ENCODE measurements at places on chromosomes 5 and 9.
A peak's percentile ranks its signal among the peaks of the same experiment; 100 is the strongest.

GRCh38 chr9:128323212-128323730 lies 632 bp downstream of the COQ4 start:
- DNase-seq, result no peak

GRCh38 chr9:9855177-9856078 lies 757.4 kb downstream of the PTPRD start:
- DNase-seq, result no peak

- DNase-seq, result no peak
Observed at GRCh38 chr5:1240496-1241260, 15.5 kb downstream of the SLC6A18 start.

- DNase-seq, result no peak
Observed at GRCh38 chr9:128637656-128638055, 19.0 kb downstream of the DYNC2I2 start.

DNA sequence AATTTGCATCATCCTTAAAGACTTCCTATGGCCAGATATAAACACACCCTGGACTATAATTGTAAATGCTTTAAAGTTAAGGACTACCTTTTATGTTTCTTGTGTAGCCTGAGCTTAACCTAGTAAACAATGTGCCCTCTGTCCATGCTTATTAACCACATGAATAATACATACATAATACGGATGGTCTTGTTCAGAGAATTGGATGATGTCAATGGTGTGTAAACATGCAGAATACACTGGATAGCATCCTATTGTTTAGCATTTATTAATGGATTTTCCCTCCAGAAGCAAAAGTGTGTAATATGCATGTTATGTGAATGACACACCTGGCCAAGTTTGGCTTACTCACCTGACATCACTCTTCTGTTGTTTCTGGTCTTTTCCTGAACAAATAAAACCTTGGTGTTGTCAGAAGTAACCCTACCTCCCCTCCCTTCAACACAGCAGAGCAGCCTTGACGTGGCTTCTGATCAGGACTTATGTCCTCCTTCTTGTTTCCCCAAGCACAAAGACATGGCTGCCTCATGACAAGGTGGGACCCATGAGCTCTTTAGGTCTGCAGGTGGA lies 517.9 kb downstream of the MTRR start:
- no peak for DNase-seq

- no peak for DNase-seq
Observed at GRCh38 chr5:1751864-1752822, 47.5 kb downstream of the MRPL36 start.

- DNase-seq, result no peak
Observed at GRCh38 chr9:83155733-83156132, 92.8 kb upstream of the RASEF start.

DNA sequence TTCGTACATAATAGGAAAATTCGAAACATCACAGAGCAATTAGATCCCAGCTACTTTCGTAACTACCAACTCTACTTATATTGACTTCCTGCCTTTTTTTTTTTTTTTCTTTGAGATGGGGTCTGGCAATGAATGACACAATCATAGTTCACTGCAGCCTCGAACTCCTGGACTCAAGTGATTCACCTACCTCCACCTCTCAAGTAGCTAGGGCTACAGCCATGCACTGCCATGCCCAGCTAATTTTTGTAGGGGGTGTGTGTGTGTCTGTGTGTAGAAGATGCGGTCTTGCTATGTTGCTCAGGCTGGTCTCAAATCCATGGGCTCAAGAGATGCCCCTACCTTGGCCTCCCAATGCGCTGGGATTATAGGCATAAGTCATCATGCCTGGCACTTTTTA lies 5.8 kb upstream of the PAIP2 start:
- no peak for DNase-seq

DNA sequence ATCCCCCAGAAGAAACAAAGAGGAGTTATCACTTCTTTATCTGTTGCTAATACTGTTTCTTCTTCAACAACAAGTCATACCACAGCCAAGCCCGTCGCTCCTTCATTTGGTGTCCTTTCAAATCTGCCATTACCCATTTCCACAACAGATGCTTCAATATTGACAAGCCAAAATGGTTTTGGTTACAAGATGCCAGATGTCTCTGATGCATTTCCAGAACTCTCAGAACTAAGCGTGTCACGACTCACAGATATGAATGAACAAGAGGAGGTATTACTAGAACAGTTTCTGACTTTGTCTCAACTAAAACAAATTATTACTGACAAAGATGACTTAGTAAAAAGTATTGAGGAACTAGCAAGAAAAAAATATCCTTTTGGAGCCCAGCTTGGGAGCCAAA lies 16.0 kb upstream of the HAND1 start:
- DNase-seq, result no peak

GRCh38 chr9:106333481-106333880 lies 529.5 kb upstream of the ZNF462 start:
- peak; percentile 61 for DNase-seq

DNA sequence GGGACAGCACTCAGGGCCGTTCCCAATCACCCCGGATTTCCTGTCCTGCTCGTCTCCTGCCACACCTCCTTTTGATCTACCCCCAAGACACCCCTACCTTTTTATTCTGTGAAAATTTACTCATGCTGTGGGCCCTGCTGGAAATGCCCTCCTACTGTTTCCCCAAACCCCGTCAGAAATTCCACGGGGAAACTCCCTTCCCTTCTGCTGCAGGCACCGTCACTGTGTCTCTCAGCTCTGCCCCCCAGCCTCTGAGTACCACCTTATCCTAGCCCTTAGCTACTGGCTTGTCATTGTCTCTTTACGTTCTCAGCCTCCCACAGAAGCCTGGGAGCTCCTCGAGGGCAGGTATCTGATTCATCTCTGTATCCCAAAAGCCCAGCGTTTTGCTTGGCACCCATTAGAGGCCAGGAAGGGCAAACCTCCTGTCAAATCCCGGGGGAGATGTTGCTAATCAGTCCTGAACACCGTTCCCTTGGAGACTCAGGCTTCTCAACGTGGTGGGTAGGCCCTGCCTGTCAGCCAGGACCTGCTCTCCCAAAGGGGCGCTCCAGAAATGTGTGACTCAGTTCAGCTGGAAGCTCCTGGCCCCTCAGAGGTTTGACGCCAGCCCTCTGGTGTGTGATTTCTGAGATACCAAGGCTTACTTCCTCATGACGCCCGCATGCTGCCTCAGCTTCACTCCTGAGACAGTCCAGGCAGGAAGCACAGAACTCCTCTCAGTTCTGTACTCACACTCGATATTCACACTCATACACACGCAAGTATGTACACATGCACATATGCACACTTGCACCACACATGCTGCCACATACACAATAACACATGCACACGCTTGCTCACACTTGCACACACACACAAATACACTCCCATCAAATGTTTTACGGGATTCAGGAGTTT lies 50.7 kb upstream of the GRHPR start:
- no peak for DNase-seq

DNA sequence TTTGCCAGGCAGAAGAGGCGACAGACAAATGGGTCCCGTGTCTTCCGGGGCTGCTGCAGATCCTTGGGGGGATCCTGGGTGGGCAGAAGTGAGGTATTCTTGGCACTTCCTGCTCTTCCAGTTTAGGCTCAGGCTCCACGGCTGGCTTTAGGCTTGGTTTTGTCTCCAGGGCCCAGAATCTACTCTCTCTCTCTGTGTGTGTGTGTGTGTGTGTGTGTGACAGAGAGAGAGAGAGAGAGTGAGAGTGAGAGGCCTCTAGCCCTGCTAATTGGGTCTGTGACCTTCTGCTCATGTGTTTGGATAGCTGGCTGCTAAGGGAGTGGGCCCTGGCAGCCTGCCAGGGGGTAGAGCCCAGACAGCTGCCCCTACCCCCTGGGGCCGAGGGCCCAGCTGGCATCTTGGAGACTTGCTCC lies 39.3 kb downstream of the CRB2 start:
- DNase-seq, result peak; percentile 82

DNA sequence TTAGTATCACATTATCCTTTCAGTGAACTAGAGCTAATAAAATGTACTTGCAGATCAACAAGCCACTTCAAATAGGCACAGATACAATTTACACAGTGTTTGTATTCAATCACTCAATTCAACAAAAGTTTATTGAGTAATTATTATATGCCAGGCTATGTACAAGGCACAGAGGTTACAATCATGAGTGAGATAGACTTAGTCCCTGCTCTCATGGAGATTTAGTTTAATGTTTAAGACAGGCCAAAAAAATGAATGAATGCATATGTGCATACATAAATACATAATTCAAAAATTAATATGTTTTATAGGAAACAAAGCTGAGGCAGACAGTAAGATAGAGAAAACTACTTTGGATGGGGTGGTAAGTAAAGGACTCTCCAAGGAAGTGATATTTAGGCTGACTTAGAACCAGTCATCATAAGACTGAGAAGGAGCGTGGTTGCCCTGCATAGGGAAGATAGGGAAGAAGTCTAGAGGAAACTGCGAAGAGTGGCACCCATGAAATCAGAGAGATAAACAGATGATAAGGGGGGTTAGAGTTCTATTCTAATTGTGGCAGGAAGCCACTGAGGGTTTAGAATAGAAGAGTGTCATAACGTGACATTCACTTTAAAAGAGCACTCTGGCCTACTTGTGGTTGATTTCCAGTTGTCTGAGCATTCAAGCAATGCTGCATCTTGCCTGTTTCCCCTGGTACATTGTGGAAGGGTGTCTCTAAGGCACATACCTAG lies 49.7 kb upstream of the GRAMD2B start:
- no peak for DNase-seq

DNA sequence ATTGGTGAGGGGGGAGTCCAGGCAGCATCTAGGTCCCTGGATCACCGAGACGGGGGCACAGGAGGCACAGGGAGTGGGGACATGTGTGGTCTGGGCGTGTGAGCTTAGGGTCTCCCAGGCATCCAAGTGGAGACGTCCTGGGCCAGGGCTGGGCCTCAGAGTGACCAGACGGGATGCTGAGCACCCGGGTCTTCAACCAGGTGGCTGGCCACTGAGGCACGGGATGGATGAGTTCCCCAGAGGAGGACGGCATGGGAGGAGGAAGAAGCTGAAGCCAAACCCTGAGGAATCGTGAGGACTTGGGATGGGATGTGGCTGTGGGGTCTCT lies 88.0 kb downstream of the LMX1B start:
- DNase-seq, result no peak

DNA sequence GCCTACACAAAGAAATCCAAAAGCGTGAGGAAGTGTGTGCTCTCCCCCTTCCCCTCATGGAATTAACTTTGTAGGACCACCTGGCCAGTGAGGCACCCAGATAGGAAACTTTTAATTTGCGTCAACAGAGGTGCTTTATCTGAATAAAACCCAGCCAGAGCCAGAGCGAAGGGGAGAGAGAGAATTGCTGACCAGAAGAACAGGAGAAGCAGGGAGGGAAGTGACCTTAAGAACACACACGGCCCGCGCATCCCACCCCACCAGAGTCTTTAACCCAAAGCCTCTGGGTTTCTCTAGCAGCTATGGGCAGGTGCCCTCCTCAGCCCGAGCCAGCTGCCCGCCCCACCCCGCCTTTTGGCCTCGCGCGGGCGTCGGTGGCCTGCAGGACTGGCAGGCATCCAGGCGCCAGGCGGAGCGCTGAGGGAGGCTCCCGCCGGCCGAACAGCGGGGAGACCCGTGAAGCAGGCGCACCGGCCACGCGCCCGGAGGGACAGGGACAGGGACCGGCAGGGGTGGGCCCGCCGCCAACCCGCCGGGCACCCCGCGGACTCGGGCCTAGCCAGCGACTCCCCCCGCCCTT lies 580 bp downstream of the ERAP1 start:
- DNase-seq, result no peak

GRCh38 chr9:121699571-121700164 lies 48.2 kb downstream of the DAB2IP start:
- no peak for DNase-seq

DNA sequence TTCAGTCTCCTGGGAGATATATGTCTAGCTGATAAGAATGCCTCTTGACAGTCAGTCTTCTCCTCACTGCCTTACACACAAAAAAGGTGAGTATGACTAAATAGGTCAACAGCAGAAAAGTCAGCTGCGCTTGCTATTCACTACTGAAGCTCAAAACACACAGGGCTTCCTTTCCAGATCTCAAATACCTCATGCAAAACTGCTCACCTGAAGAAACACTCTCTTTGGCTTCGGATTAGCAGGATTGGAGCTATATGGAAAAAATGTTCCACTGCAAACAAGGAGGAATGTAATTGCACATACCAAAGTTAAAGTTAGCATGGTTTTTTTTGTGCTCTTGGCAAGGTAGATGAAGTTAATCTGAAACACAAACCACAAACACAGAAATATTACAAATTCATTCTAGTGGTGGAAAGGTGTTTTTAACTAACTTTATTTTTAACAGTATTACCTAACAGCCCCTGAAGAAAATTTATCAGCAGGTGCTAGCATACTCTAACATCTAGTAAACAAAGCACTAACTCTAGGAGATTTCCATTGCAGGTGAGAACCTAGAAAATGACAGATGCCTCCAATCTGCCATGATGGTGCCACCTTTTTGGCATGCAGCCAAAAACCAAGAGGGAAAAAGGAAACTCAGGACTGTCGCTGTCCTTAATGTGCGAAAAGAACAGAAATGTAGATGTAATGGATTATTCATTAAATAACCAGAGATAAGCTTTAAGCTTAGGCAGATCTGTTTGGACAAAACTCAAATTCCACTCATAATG lies 31.8 kb downstream of the ERMP1 start:
- no peak for DNase-seq

GRCh38 chr5:61600945-61601511 lies 269.0 kb downstream of the ZSWIM6 start:
- no peak for DNase-seq

- no peak for DNase-seq
Observed at GRCh38 chr5:43215073-43215631, 23.1 kb downstream of the NIM1K start.

- no peak for DNase-seq
Observed at GRCh38 chr5:146620031-146620668, 104.2 kb upstream of the GPR151 start.

DNA sequence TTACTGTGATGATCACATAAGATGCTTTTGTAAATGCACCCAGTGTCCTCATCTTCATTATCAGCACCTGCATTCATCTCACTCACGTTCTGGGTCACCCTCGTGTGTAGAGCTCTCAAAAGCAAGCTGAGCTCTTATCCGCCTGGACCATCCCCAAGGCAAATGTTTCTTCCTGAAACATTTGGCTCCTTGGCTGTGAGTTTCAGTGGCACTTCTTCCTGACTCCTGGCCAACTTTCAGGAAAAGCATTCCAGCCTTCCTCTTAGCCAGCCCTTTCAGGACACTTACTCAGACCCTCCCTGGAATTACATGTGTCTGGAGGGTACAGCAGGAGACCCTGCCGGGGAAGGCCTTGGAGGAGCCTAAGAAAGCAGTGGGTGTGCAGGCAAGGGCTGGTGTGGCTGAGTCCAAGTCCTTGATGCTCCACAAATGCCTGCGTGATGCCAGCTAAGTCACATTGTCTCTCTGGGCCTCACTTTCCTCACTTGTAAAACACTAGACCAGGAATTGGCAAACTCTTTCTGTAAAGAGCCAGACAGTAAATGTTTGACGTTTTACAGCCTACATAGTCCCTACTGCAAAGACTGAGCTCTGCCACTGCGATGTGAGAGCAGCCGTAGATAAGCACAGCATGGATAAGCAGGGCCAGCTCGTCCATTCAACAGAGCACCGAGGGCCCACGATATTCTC lies 72.1 kb downstream of the PDE6A start:
- DNase-seq, result no peak

GRCh38 chr5:1206521-1207412 lies 5.4 kb downstream of the SLC6A19 start:
- no peak for DNase-seq

- no peak for DNase-seq
Observed at GRCh38 chr9:5825895-5826622, 6.9 kb downstream of the ERMP1 start.

Data from NCI-H1417 treated with DMSO at 0.1 percent for 48 hours (cell line).